ELR (cell line): ENCODE measurements at places on chromosomes 1 and 21.

DNA sequence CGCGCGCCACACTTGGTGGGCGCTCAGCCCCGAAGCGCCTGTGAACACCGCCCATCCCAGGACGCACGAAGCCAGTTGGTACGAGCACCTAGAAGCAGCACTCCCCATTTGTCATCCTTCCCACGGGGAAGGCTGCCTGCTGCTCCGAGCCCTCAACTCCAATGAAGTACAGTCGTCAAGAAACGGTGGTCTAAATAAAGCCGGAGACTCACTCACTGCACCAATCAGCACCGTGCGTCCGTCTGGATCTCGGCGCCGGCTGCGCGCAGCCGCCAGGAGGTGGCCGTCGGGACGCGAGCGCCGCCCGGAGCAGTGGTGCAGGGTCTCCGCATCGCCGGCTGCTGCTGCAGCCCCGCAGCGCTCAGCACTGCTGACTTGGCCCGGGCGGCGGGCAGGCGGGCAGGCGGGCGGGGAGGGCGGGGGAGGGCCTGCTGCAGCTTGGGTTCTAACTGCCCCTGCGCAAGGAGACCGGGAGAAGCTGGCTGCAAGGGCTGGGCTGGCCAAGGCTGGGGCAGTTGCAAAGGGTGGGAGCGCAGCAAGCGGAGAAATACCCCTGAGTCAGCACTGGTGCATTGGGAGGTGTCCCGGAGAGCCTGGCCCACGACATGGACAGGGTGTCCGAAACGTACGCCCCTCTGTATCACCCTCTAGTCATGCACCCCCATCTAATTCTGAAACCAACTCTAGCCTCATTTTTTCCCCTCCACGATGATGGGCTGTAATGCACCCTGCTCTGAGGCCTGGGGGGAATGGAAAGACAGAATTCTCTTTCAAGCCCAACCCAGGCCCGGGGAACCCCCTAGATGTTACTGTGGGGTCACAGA, 35.8 kb upstream of the H6PD start:
- DNase-seq: peak; percentile 62

GRCh38 chr1:57672346-57673140, 248.7 kb upstream of the DAB1 start:
- no peak for DNase-seq

DNA sequence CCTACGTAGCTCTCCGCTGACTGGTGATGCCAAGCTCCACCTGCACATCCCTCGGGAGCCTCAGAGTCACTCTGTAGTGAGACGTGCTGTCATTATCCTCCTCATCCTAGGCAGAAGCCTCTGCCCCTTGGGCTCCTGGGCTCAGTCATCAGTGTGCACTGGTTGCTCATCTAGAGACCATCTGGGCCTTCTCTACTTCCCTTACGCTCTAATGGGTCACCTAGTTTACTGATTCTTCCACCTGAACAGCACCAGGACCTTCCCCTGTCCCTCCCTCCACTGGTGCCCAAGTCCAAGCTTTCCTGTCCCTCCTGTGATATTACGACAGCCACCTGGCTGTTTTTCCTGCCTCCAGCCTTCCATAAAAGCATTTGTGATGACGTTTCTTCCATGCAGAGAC, 136.1 kb upstream of the ERRFI1 start:
- DNase-seq: no peak

- no peak for DNase-seq
Observed at GRCh38 chr1:40789661-40790430, 6.3 kb downstream of the KCNQ4 start.

DNA sequence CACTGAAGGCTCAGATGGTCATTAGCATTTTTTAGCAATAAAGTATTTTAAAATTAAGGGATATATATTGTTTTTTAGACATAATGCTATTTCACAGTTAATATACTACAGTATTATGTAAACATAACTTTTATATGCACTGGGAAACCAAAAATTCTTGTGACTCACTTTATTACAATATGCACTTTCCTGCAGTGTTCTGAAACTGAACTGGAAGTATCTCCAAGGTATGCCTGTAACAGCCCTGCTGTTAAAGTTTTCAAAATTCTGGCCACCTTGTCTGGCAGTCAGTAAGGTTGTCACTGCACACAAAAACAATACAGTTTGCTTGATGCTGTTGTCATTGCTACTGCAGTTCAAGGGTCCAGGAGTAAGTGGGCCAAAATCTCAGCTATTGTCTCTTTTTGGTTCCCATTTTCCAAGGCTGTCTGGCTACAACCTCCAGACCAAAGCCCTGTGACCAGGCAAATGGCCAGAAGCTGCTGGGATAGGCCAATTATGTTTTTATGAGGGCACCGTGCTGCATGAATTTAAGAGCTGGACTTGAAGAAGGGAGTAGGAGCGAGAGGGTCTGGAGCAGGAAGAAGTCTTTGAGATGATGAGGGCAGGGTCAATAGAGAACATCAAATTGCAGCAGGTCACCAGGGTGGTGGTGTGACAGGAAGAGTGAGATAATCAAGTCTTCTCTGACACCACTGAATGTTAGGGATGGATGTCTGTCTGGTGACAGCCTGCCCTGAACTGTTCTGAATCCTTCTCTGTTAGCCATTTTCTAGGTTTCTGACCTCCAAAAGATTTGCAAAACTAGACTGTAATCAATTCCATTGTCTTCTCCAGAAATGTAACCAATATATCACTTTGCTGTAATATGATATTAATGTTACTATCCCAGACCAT, 82.3 kb upstream of the CACHD1 start:
- DNase-seq: no peak

DNA sequence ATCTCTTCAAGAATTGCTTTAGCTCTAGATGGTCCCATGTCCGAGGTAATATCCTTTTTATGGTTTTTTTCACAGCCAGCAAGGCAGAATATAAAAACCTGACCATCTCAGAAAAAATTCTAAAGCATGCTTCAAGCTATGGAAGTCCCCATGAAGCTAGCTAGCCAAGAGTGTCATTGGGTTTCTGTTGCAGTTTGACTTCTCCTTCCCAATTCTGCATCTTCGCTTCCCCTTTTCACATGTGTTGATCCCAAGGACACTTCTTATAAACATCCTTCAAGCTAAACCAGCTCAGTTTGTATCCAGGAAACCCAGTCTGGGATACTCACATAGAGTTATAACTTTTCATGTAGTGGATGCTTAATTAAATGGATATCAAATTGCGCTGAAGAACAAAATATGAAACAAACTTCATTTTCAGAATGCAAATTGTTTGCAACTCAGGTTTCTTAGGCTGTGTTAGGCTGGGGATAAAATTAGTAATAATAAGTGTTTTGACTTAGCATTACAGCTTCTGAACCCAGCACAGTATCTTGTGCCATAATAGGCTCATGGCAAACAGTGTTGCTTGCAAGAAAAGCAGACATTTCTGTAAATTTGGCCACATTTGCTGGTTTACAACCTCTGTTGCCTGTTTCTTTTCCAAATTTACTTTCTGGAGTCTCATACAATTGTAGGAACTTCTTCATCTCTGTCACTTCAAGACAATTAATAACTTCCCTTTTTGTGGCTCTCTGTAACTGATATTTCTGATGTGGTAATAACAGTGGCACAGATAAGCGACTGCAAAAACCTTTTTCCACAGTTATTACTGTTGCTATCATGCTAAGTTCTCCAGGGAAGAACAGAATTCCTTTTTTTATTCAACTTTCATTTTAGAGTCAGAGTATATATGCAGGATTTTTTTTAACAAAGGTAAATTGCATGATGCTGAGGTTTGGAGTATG, 53.2 kb downstream of the NCAM2 start:
- DNase-seq: no peak

- no peak for DNase-seq
Observed at GRCh38 chr1:8639148-8639547, 178.3 kb downstream of the RERE start.

DNA sequence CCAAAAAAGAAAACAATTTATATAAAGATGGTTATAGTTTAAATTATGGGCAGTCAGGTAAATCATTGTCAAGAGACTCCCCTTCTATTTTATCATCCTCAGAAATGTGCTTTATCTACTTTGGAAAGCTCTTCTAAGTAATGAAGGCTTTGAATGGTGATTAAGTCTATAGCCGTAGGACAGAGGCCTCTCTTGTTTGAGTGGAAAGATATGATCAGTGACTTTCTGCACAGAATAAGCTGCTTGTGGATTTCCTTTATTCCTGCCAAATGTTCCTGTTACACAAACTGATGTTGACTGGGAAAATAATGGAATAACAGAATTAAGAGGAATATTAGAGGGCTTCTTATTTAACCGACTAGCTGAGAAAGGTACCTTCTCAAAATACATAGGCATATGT, 174.6 kb upstream of the IVNS1ABP start:
- DNase-seq: no peak

GRCh38 chr1:116371752-116372151, 1.3 kb upstream of the ATP1A1 start:
- no peak for DNase-seq

- DNase-seq: peak; percentile 51
Observed at GRCh38 chr21:41750051-41750450, 16.8 kb downstream of the RIPK4 start.

GRCh38 chr1:1779691-1780597, 1.7 kb upstream of the NADK start:
- peak; percentile 61 for DNase-seq

DNA sequence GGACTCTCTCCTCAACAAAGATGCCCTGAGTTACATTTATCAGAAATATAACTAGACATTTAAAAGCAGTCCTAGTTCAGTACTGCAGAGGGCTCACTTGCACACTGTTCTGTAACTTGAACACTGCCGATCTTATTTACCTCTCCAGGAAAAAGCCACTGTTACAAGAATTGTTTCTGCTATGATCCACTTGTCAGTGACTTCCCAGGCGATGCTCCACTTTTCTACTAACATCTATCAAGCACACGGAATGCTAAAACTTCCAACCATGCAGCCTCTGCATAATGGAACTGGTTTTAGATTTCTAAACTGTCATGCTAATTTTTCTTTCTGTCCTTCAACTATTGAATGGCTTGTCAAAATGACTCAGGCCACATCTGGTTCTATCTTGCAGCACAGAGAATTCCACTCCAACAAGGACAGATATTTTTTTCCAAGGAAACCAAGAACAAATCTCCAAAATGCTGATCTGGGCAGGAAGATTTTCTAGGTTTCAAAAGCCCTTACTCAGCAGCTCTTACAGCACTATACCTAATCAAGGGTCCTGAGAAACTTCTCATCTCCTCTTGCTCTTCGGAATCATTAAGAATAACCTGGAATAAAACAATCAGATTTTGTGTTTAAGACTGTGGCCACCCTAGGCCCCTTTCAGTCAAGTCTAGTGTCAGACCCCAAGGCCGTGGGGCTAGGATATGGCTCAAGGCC, 9.9 kb downstream of the SEC16B start:
- peak; percentile 70 for DNase-seq

GRCh38 chr1:207404849-207405525, 49.1 kb upstream of the CR2 start:
- peak; percentile 80 for DNase-seq

GRCh38 chr21:43782431-43783097, 6.5 kb upstream of the CSTB start:
- DNase-seq: no peak

DNA sequence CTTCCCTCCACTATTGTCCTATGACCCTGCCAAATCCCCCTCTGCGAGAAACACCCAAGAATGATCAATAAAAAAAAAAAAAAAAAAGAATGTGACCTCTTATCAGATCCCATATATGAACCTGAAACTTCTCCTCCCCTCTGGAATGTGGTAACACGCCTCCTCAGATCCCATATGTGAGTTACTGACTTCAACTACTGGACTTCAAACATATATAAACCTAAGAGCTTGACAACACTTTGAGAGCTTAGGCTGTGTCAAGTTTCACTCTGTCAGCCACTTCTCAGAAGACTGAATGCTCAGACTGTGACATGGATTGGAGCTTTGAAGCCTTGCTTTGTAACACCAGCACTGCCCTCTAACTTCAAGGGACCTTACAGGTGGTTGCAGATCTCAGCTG, 148.4 kb downstream of the COP1 start:
- DNase-seq: no peak

DNA sequence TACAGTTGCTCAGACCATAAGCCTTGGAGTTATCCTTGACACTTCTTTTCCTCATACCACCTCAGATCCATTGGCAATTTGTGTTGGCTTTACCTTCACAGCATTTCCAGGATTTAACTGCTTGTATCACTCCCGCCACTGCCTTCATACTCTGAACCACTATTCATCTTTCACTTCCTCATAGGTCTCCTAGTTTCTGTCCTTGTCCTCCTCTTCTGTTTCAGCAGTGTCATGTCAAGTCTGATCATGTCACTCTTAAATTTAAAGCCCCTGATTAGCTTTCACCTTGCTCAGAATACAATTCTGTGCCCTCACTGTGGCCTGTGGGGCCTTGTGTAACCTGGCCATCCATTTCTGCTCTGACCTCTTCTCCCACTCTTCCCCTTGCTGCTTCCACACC, 34.7 kb upstream of the C1orf115 start:
- no peak for DNase-seq

- no peak for DNase-seq
Observed at GRCh38 chr1:71656902-71657301, 576.1 kb upstream of the ZRANB2 start.

- DNase-seq: no peak
Observed at GRCh38 chr1:168303716-168304540, 23.3 kb downstream of the TBX19 start.

DNA sequence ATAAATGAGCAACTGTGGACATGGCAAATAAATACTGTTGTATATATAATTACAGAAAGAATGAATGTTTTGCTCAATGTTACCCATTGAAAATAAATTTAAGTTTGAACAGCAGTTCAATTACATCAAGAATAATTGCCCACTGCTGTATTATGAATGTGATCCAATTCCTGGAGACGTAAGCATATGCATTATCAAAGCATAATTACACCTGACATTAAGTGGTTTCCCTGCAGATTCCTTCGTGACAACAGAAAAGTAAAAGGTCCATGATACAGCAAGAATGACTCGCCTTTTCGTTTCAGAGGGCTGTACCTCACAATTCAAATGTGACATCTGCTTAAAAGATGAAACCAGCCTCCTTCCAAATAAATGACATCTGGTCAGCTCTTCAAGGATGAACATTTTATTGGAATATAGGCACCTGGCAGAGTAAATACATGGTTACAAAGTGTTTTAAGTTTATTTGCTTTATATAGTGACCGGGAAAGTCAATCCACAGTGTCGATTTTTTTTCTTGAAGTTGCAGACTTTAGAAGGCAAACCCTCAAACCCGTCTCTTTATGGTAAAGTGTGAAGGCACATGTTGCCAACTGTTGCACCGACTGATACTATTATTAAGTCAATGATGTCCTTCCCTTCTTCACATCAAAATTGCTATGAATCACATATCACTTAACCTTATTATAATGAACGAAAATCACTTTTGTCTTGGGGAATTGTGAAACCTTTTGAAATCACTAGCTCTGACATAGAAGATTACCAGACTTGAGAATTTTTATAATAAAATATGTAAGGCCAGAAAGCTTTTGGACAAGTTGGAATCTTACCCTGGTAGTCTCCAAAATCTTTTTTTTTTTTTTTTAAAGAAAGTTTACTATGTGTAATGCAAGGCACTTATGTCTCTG, 36.2 kb upstream of the EDEM3 start:
- DNase-seq: no peak

- DNase-seq: no peak
Observed at GRCh38 chr1:71788113-71788512, 494.2 kb downstream of the NEGR1 start.
